LHCN-M2 (cell line): ENCODE measurements at places on chromosomes 16 and 17. TPM values are rescaled to one million over a fixed set of nuclear protein-coding genes. Genes with fewer than 3 reads are reported as not detected.

WNT9B gene
- total RNA-seq = not detected in 2 replicates

VASN gene
- 7.1 and 12.5 TPM in 2 replicates for total RNA-seq

ABCC6 gene
- total RNA-seq = 0.52 TPM in 1 of 2 replicates, not detected in the other

GRCh38 chr17:45706033-45706432, 78.1 kb upstream of the CRHR1 start:
- no peak for DNase-seq

- DNase-seq = peak; percentile 88
Observed at GRCh38 chr17:49439673-49440571, 25.2 kb upstream of the PHB1 start.

GRCh38 chr16:7378024-7378695, 45.5 kb downstream of the RBFOX1 start:
- no peak for DNase-seq

DNA sequence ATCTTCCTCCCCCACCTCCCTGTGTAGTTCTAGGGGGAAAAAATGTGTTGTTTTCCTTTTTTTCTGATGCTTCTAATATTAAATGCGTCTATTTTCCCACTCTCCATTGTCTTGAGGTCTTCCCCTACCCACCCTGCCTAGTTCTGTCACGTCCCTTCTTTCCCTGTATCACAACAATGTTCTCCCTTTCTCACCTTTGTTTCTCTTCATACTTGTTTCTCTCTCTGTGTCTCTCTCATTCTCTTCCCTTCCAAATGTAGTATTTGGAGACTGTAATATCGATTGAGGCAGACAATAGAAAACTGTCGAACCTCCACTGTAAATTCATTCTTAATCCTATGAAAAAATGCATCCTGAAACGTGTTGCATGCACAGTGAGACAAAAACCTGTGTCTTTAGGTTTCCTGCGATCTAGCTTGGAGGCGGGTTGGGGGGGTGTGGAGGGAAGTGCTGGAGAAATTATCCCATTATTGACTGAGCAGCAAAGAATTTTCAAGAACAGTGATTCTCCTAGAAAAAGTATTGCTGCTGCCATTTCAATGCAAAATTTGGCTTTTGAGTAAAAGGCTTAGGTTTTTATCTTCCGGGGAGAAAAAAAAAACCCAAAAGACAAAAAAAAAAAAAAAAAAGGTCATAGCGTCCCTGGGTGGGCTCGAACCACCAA, 1.3 kb upstream of the PSMB3 start:
- DNase-seq = no peak

DNA sequence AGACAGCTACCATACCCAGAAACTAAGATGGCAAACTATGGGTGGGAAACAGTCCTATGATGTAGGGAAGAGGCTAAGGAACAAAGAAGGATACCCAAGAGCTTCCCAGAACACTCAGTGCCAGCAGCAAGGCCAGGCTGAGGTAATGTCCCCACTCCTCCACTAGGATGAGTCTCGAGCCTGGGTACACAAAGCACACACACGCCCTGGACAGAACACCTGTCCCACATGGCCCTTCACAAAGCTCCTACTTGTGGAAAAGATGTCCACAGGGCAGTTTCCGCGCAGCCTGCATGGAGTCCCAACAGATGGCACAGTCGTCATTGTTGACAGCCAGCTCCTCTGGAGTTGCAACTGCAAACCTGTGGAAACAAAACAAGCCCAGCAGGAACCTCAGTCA, 23.9 kb downstream of the AMFR start:
- peak; percentile 37 for DNase-seq

GRCh38 chr17:78748730-78749317, 33.2 kb downstream of the CYTH1 start:
- peak; percentile 85 for DNase-seq

GRCh38 chr17:13806092-13806491, 204.4 kb upstream of the HS3ST3A1 start:
- DNase-seq = no peak

DNA sequence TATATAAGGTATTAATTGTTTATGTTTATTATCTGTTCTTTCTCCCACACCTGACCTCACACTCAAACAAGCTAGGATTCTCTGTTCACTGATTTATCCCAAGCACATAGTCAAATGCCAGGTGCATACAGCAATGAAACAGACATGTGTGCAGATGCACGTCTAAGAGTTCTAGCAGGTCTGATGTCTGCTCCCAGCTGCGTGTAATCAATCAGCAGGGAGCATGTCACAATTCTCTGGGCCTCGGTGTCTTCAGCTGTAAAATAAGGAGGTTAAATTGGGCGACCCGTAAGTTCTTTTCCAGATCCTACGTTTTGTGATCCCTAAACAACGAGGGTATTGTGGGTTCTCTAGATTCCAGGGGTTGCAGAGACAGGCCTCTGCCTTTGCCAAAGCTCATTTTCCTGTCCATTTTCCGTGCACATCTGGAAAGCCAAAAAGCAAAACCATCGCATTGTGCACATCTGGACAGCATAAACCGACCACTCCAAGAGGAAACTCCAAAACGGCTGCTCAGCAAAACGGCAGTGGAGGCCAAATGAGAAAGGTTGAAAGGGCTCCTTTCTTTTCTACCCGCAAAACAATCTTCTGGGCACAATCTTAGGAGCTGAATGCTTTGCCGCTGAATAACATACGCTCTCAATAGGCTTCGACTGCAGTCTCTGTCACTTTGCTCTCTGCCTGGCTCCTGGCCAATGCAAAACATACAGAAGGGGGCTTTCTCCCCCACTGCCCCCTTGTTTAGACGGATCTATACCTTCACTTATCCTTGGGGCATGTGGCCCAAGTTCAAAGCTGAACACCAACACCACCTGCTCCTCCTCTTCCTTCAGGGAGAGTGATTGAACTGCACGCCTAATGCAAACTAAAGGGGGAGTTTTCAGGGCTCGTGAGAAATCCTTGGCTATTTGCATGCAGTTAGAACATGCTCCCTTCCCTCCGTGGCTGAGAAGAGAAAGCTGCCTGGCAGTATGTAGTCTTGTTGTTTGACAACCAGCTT, 426.3 kb downstream of the SLC39A11 start:
- DNase-seq = no peak

- DNase-seq = peak; percentile 36
Observed at GRCh38 chr17:61260071-61260797, 139.4 kb upstream of the TBX2 start.

DNA sequence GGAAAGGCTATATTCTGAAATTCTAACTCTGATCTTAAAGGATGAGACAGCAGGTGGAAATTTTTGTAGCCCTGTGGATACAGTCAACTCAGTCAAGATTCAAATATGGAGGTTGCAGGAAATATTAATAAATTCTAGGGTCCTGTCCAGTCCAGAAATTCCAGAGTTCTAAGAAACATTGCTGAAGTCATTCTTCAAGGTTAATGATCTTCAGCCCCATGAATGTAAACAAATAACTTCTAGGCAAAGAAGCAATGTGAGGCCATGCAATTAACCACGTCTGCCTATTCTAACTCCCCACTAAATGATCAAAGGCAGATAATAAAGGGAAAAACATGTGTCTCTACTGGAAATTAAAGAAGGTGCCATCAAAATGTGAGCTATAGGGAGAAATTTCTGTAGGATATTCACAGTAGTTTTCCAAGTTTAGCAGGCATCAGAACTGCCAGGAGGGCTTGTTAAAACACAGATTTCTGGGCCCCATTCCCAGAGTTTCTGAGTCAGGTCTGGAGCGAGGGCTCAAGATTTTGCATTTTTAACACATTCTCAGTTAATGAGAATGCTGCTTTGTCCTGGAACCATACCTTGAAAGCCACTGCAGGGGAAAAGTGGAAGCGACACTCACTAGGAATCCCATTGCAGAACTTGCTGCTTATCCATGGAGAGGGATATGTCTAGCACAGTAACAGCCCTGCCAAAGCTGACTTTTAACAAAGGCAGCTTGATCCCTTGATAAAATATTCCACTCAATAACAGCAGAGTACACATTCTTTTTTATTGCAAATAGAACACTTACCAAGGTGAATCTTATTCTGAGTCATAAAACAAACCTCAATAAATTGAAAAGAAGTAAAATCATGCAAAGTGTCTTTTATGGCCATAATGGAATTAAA, 61.8 kb downstream of the DNAH3 start:
- DNase-seq = no peak

- no peak for DNase-seq
Observed at GRCh38 chr16:15538507-15538906, 104.1 kb downstream of the BMERB1 start.

DNA sequence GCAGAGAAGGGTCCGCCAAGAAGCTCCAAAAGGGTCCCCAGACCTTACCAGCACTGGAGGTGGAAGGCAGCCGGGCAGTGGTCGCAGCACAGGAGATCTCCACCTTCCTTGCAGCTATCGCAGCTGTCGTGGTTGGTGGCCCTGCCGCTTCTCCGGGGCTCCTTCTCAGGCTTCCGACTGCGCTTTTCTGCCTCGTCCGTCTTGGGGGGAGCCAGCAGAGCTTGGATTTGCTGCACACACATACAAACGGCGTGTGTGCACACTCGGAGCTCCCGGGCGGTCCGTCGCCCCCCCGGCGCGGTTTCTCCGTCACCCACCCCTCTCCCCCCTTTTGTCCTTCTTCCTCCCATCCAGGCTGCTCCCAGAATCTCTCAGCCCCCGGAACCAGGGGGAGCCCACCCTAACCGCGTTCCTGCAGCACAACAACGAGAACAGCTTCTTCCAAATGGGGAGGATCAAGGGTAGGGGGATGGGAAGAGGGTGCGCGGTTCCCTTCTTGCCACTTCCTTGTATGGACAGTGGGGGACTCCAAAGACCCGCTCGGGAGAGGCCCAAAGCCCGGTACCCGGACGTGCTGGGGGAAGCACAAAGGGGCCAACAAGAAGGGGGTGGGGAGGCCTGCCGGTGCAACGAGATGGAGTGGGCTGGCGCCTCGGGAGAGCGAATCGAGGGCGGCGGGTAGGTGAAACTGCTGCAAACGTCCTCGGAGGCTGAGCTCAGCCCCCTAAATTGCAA, 1.1 kb downstream of the PHF12 start:
- peak; percentile 55 for DNase-seq

DNA sequence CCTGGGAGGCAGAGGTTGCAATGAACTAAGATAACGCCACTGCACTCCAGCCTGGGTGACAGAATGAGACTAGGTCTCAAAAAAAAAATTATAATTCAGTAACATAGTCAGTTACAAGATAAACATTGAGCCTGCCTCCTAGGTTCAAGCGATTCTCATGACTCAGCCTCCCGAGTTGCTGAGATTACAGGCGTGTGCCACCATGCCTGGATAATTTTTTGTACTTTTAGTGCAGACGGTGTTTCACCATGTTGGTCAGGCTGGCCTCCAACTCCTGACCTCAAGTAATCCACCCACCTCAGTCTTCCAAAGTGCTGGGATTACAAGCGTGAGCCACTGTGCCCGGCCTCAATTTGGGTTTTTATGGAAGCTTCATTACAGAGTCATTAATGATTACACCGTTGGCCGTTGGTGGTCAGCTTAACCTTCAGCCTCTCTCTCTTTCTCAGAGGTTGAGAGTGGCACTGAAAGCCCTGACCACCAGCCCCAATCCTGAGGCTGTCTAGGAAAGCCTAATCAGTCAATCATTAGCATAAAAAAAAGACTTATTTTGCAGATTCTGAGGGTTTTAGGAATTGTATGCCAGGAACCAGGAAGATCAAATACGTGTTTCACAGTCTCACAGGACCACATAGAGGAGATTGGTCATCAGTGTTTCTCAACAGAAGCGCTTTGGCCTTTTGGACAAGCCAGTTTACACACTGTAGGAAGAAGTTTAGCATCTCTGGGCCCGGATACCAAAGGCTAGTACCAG, 1.3 kb upstream of the LRRC37A3 start:
- peak; percentile 9 for DNase-seq

DNA sequence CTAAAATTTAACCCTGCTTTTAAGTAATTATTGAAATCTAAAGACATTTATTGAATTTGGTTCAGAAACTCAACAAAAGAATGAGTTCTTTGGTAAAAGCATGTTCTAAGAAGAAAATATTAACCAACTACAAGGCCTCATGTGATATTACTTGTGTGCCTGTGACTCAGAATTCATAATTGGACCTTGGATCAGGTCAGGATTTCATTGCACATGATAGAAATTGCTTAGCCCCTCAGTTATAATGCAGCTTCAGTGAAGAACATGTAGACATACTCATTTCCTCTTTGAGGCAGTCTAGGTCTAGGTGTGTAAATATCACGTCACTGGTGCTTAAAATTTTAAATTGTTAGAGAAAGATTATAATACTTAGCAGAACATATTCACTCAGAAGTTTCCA, 410.0 kb upstream of the SOX9 start:
- DNase-seq = no peak

GRCh38 chr16:79077346-79077745, 523.2 kb downstream of the MAF start:
- DNase-seq = no peak

GRCh38 chr17:68462381-68463210, 5.3 kb upstream of the WIPI1 start:
- DNase-seq = peak; percentile 78

DNA sequence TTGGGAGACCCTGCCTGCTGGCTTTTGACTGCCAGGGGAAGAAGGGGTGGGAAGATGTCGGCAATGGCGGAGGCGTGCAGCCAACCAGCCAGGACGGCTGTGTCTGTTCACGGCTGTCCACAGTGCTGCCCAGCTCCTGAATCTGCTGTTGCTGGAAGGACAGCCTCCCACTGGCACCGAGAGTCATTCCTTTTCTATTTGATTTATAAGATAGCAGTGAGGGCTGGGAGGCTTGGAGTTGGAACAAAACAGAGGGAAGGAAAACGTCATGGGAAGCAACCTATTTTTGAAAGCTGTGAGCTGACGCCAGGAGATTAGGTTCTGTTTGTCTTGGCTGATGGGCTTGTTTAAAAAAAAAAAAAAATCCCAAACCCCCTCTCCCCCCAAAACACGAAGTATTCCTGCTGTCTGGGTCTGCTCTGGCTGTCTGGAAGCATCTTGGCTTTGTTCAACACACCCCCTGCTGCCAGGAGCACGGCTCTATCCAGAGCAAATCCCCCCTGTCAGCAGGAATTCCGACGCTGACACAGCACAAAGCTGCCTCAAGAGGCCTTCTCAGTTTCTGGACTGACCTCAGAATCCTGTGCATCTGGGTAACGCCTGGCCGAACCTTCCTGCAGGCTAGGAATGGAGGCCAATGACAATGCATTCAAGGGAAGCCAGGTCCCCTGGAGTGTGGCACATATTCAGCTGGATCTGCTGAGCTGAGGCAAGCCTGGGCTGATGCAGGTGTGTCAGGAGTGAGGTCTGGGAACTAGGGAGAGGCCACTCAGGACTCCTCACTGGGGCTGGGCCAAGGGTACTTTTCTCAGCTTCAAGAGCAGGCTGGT, 41.0 kb upstream of the SREBF1 start:
- DNase-seq = no peak

DNA sequence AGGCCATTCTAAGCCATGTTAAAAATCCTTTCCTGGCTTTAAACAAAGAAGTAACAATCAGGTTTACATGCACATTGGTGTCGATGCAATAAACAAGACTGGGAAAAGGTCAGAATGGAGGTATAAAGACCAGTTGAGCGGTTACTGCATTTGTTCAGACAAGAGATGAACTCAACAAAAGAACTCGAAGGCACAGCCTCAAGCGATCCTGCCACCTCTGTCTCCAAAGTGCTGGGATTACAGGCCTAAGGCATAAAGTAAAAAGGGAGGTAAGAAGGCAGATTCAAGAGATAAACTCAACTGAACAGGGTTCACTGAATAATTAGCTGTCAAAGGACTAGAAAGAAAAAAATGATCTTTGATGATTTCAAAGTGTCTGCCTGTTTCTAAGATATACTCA, 39.4 kb downstream of the USP32 start:
- DNase-seq = no peak
